ENCODE measurements at places on chromosomes 11 and 22.

GRCh38 chr11:12889243-12889642, 119.9 kb upstream of the RASSF10 start:
- peak; percentile 45 for DNase-seq

DNA sequence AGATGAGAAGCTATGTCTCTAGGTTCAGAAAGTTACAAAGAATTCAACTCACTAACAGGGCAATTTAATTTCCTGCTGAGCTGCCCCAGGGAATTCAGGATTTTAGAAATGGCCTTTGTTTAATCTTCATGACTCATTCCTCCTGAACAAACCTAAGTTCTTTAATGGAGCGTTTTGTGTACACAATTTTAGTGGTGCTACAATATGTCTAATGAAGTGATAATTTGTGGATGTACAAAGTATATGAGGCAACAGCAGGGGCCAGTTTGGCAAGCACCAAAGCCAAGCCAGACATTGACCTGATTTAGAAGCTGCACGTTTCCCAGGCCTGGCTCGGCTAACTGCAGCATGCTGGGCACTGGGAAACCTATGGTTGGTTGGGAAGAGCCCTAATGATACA, 34.4 kb upstream of the HEPHL1 start:
- no peak for DNase-seq

GRCh38 chr11:57709802-57710367, 2.1 kb downstream of the MED19 start:
- no peak for DNase-seq

DNA sequence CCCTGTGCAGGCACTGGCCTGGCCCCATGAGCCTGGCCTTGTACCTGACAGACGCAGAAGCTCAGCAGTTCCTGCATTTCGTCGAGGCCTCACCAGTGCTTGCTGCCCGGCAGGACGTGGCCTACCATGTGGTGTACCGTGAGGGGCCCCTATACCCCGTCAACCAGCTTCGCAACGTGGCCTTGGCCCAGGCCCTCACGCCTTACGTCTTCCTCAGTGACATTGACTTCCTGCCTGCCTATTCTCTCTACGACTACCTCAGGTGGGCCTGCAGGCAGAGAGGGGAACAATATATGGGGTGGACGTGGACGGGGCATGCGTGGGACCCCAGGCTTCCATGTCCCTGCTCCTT, 4.9 kb downstream of the LARGE2 start:
- DNase-seq, result no peak

DNA sequence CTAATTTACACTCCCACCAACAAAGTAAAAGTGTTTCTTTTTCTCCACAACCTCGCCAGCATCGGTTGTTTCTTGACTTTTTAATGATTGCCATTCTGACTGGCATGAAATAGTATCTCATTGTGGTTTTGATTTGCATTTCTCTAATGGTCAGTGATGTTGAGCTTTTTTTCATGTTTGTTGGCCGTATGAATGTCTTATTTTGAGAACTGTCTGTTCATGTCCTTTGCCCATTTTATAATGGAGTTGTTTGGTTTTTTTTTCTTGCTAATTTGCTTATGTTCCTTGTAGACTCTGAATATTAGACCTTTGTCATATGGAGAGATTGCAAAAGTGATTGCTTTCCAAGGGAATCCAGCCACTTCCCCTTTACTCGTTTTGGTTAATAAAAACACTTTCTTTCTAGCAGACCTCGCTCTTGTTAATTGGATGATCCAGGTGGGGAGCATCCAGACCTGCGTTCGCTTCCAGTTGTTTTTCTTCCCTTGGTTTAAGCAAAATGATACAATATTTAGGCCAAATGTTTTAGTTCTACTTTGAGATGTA, 17.1 kb upstream of the APOL4 start:
- DNase-seq, result no peak

DNA sequence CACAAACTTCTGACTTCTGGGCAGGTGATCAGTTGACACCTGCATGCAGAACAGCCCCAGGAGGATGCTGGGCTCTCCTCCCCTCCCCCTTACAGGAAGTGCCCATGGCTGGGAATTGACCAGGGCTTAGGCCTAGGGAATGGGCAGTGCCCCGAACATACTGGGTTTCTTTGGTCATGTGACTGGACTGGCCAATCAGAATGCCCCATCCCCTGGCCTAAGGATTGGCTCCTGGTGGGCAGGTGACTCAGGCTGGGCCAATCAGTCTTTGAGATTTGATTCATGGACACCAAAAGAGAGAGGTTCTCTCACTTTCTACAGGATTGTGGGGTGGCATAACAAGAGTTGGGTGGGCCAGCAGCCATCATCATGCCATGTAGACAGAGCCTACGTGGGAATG, 37.1 kb downstream of the MCM5 start:
- no peak for DNase-seq
